Panc1 (cell line): ENCODE measurements at places on chromosomes 3 and 15.

- no peak for DNase-seq
Observed at GRCh38 chr15:81098349-81098748, 35.7 kb upstream of the CFAP161 start.

DNA sequence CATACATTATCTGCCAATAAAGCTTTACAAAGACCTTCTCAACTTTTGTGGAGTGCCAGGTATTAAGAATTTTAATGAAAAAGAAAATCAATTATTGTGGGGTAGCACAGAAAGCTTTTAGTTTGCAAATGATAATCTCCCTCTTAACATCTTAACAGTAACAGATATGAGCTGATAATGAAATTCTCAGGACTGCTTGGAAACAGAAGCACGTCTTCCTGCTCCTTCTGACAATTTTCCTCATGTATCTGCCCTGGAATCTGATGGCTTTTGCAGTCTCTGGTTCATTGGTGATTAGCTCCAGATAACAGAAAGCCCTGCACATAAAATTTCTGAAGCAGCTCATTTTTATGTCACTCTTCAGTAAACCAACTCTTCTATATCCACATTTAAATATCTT, 432.4 kb upstream of the PDZRN3 start:
- DNase-seq: no peak

GRCh38 chr3:133050891-133051290, 12.7 kb downstream of the TMEM108 start:
- no peak for DNase-seq

DNA sequence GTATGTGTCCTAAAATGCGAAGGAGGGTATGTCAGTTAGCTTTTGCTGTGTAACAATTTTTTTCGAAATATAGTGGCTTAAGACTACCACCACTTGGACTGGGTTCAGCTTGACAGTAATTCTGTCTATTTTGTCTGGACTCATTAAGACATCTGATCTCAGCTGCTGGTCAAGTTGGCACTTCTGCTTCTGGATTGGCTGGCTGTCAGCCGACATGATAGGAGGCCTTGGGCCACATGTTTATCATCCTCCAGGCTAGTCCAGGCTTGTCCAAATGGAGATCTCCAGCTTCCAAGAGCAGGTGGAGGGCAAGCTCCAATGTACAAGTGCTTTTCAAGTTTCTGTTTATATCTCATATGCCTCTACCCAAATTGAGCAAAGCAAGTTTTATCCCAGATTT, 95.9 kb downstream of the GALK2 start:
- no peak for DNase-seq

- no peak for DNase-seq
Observed at GRCh38 chr3:176896640-176897039, 300.6 kb downstream of the TBL1XR1 start.

GRCh38 chr3:70742081-70742480, 429.6 kb upstream of the MDFIC2 start:
- DNase-seq: no peak

DNA sequence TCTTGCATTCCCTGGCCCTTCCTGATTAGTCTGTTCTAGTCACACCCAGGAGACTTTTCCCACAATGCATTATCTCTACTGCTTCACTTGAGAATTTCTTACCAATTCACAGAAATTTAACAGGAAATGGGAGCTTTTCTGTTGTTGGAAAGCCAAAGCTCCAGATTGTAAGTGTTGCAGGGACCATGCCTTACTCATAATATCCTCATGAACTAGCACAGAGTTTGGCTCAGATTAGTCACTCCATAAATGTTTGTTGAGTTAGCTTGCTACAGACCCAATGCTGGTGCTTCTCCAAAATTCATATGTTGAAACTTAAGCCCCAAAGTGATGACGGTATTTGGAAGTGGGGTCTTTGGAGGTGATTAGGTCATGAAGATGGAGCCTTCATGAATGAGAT, 232.6 kb downstream of the GAP43 start:
- DNase-seq: no peak

DNA sequence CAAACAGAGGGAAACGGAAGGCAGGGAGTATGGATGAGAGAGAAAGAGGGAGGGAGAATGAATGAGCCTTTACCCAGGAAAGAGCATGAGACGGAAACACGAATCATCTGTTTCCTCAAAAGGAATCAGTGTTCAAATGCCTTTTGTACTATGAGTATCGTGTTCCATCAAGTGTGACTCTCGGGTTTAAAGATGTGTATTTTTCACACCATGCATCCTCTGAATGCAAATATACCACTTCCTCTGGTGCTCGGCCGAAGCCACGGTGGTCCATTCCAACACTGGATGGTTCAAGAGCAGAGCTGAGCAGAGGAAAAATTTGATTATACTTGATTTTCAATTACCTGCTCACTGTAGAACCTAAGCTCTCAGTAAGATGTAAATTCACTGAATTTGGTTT, 505.1 kb downstream of the MECOM start:
- no peak for DNase-seq

GRCh38 chr15:63010920-63011693, 31.4 kb upstream of the TPM1 start:
- no peak for DNase-seq

DNA sequence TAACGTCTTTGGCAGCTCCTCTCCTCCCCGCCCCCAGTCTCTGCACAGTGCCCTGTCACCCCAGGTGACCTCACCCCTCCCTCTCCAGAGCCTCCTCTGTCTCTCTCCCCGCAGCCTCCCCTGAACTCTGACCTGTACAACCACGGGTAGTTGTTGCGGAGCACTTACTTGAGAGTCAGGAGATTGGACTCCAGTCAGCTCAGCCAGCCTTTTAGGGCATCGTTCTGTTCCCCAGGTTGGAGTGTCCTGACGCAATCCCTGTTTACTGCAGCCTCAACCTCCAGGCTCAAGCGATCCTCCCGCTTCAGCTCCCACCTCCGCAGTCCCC, 177.7 kb downstream of the UACA start:
- DNase-seq: no peak

DNA sequence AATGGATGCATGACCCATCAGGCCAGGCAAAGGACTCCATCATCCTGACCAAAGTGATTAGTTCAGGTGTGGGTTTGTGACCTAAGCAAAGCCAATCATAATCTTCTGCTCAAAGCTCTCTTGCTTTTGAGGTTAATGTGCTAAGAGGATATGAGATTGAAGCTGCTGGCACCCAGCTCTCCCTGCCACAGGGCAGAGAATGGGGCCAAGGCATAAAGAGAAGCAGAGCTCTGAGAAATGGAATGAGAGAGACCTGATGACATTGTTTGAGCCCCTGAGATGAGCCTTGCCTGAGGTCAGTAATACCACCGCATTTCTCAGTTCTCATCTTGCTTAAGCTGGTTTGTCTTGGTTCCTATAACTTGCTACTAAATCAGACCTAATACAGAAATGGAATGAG, 6.4 kb upstream of the PARP6 start:
- DNase-seq: no peak

DNA sequence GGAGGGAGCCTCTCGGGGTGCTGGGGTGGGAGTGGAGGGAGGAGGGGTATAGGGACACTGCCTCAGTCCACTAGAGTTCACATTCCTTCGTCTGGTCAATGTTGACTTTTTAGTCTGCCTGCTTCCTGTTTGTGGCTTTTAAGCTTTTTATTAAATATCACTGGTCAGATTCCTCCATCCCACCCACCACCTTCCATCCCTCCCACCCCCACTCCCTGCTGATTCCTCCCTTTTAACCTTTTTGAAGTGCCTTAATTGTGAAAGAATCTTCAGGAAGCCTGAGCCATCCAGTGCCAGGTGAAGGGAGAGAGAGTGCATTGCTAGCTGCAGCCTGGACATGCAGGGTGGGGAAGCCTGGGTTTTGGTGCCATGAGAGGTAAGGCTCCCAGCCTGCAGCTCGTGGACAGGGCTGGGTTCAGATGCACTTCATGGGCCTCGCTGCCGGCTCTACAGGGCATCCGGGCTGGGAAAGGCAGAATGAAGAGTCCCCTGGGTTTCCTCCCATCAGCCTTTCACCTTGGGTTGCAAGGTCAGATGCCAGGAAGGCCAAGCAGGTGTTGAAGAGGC, 105.9 kb downstream of the DNAJB8 start:
- no peak for DNase-seq

- DNase-seq: no peak
Observed at GRCh38 chr15:67109141-67110034, 44.0 kb downstream of the SMAD3 start.

GRCh38 chr3:155282385-155283091, 10.9 kb downstream of the STRIT1 start:
- no peak for DNase-seq

- no peak for DNase-seq
Observed at GRCh38 chr3:50314342-50314741, 8.2 kb downstream of the HYAL2 start.

DNA sequence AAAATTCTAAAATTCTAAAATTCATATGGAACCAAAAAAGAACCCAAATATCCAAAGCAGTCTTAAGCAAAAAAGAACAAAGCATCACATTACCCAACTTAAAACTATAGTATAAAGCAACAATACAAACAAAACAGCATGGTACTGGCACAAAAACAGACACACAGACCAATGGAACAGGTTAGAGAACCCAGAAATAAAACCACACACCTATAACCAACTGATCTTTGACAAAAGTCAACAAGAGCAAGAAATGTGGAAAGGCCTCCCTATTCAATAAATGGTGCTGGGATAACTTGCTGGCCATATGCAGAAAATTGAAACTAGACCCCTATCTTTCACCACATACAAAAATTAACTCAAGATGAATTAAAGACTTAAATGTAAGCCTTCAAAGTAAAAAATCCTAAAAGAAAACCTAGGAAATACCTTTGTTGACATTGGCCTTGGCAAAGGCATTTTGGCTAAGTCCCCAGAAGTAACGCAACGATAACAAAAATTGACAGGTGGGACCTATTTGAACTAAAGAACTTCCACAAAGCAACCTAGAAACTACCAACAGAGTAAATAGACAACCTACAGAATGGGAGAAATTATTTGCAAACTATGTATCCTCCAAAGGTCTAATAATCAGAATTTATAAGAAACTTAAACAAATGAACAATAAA, 56.9 kb downstream of the TTBK2 start:
- DNase-seq: no peak

- no peak for DNase-seq
Observed at GRCh38 chr3:46187876-46188275, 20.2 kb downstream of the CCR1 start.

DNA sequence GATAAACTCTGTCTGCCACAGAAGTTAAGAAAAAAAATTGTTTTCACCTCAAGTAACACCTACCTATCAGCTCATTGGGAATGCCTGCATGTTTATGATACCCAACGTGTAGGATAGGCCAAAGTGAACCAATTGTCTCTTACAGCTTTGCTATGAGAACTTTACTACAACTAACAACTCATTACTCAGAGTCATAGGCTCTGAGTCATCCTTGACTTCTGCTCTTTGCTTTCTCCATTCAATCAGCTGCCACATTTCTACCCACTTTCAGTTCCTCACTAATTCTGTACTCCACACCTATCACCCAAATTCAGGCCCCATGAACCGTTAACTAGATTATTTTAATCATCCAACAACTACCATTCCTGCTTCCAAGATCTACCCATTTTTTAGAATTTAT, 843.9 kb downstream of the TUSC7 start:
- DNase-seq: no peak

GRCh38 chr3:66362541-66362941, 138.3 kb downstream of the LRIG1 start:
- no peak for DNase-seq

- no peak for DNase-seq
Observed at GRCh38 chr15:74788042-74788682, 6.3 kb downstream of the CSK start.

GRCh38 chr3:143771258-143771657, 77.0 kb downstream of the SLC9A9 start:
- DNase-seq: no peak

GRCh38 chr3:32626631-32627030, 56.0 kb upstream of the DYNC1LI1 start:
- DNase-seq: no peak

DNA sequence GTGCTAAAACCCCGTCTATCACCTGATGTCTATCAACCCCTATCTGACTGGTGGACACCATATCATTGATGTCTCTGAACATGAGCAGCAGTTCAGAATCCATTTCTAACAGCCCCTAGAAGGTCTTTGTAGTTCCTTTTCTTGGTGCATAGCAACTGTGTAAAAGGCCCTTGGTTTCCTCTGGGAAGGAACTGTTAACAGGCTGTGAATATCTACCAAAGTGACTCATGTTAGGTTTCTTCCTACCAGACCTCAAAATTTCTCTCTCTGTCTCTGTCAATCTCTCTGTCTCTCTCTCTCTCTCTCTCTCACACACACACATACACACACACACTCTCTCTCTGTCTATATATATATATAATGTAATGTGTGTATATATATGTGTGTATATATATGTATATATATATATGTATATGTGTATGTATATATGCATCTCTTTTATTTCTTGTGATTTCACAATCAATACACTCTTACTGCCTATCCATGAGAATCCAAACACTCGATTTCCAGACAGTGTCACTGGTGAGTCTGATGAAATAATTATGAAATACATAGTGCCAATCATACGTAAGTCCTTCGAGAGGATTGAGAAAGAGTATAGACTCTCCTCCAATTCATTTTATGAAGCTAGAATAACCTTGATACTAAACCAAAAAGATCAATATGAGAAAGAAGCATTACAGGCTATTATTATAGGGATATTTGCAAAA, 335.9 kb upstream of the SLCO3A1 start:
- no peak for DNase-seq

GRCh38 chr3:53137835-53138446, 7.7 kb upstream of the RFT1 start:
- no peak for DNase-seq

GRCh38 chr3:178805741-178806140, 265.9 kb downstream of the ZMAT3 start:
- DNase-seq: no peak

DNA sequence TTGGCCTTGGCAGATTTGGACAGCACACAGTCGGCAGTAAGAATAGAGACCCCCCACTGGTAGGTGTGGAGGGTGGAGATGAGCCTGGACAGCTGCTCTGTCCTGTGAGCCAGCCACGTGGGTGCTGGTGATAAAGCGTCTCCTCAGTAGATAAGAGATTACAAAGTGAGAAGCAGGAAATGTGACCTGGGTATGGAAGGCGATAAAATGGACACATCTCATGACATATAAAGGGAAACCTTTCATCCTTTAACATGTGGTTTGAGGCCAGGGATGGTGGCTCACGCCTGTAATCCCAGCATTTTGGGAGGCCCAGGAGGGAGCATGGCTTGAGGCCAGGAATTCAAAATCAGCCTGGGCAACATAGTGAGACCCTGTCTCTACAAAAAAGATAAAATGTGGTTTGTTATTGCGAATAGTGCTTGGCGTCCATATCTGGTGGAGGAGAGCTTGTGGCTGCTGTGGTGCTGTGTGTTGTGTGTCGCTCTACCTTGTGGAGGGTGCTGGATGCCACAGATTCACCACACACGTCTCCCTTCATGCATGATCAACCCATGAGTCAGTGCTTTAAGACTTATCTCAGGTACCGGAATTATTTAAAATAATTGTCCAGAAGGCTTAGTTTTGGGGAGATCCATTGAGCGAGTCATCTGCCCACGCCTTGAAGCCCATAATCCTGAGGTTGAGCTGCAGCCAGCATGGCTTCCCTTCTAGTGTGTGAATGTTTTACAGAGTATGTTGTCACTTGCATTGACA, 157.0 kb downstream of the GABRG3 start:
- DNase-seq: no peak
